ENCODE measurements at places on chromosomes 16 and 17.

DNA sequence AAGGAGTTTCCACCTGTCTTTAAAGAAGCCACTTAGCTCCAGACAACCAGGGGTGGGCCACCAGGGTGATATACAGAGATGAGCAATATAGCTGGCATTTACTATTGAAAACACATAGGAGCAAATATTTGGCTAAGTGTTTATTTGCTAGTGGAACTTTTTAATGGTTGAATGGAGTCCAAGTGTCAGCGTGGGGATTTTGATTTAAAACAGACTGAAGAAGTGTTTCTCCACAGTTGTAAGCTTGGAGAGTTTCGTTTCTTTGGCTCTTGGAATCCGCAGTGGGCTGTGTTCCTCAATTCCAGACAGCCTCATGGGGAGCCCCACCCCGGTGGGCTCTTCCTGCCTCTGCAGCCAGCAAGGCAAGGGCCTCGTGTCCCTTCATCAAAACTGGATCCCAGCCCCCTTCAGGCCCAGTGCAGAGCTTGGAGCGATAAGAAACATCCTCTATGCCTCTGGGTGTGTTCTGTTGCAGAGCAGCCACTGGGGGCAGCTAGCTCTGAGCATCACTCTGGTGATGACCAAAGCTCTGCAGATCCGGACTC is 36.1 kb downstream of the NOG start:
- peak; percentile 9 for DNase-seq

- DNase-seq, result peak; percentile 65
Measured at GRCh38 chr16:11915114-11915643, 577 bp downstream of the GSPT1 start.

DNA sequence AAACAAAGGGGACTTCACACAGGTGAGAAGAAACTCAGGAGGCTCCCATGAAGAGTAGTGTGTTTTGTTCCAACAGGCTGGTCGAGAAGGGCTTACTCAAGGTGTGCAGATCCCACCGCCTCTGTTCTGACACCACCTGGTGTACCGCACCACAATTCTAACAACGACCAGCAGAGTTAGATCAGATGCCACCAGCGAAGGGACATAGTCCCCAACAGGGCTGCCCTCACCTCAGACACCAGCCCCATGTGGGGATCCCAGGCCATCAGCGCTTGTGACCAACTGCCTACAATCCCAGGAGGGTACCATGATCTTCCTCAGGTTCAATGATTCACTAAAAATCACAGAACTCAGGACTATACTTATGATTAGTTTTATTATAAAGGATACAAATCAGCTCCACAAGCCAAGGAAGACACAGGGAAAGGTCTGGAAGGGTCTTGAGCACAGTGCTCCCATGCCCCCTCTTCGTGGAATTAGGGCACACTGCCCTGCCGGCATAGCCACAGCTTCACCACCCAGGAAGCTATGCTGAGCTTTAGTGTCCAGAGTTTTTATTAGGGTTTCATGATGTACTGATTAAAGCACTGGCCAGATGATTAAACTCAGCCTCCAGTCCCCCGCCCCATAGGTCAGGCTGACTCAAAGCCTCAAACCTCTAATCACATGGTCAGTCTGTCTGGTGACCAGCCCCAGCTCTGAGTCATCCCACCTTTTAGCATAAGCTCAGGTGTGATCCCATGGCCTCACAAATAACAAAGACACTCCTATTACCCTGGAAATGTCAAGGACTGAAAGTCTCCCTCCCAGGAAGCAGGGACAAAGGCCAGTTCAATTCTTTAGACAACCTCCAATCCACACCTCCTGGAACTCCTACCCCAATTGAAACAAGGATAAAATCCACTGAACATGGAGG is 26.0 kb downstream of the TRIM25 start:
- DNase-seq, result no peak

DNA sequence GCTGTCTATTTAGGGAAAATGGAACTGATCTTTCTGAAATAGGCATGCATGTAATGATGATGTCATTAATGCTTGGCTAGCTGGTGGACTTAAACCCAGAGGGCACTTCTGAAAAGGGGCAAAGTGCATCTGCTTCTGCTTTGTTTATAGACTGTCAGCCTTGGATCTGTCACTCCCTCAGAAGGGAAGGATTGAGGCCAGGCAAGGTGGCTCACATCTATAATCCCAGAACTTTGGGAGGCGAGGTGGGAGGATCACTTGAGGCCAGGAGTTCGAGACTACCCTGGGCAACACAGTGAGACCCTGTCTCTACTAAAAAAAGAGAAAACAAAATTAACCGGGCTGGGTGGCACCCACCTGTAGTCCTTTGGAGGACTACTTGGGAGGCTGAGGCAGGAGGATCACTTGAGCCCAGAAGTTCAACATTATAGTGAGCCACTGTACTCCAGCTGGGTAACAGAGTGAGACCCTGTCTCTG is 185.5 kb downstream of the WWOX start:
- no peak for DNase-seq

DNA sequence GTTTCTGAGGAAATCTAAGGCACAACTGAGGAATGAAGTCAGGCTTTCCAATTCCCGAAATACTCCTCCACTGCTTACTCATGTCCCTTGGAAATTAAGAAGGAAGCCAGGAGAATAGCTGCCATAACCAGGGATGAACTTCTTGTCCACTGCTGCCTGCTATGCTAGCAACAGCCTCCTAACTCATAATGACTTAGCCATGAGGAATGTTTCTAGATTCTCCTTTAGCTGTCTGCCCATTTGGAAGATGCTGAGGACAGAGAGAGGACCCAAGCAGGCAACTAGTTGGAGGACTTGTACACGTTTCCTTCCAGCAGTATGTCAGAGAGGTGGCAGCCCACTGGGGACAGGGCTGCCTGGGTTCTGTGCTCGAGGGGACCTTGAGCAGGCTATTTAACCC is 939 bp upstream of the CCL2 start:
- DNase-seq, result no peak

- DNase-seq, result no peak
Measured at GRCh38 chr17:56600256-56600655, 6.8 kb downstream of the NOG start.

GRCh38 chr17:79219208-79219935 is 144.7 kb downstream of the ENGASE start:
- no peak for DNase-seq

Data from RPMI8226 (cell line).